Uterus (tissue), 4 donors: ENCODE measurements at places on chromosomes 6 and 20. TPM values are rescaled to one million over a fixed set of nuclear protein-coding genes. Genes with fewer than 3 reads are reported as not detected.

DNA sequence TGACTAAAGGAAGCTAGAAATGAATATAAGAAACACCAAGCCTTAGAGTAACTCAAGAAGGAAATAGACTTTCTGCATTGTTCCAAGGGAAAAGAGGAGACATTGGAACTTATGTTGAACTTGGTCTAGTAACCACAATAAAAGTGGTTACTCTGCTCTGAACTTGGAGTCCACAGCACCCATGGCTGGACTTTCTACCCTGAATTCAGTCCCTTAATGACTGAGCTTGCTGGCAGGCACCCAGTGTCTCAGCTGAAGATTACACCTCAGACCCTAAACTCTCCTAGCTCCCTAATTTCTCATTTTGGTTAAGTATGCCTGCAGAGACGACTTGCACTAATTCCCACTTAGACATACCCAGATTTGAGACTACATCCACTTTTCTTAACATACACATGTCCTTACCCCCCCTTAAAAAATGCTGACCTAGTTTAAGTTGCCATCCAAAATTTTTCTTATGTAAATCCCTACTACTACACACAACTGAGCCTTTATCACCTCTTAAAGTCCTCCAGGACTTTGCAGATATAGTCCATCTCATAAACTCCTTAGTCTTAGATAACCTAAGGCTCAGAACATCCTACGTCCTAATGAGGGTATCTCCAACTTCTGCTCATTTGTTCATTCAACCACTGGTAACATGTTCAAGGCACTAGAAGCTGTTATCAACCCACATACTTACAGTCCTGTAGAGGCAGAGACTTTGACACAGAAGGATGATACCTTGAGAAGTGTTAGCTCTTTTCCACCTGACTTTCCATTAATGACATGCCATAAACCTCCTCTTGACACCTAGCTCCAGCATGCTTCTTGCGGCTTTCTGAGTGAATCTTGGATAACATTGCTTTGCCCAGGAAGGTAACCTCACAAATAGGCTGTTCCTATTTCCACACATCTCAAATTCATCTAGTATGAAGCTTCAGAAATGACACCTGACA is 129.8 kb downstream of the ALDH8A1 start:
- no peaks in the 10 kb centered on the region for H3K4me1 ChIP-seq
- no peak overlapping the region for H3K4me3 ChIP-seq
- no peaks in the 10 kb centered on the region for H3K36me3 ChIP-seq
- no peak for DNase-seq
- no peaks in the 10 kb centered on the region for H3K27me3 ChIP-seq
- no peak overlapping the region for H3K27ac ChIP-seq

DNA sequence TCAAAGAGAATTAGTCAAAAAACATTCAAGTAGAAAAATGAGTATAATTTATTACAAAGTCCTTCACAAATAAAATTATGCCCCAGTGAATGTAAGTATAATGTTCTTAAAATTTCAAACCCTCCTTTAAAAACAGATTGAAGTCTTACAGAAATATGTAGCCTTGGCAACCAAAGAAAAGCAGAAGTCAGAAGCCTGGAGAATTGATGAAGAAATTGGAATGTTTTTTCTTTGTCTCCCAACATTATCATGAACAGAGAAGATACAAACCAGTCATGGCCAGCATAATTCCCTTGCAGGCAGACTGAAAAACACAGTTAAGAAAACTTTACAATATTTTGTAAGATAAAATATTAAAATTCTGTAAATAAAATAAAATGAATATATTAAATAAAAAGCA is 221.9 kb downstream of the TBC1D32 start:
- no peak overlapping the region for H3K27ac ChIP-seq
- no peak for DNase-seq
- no peaks in the 10 kb centered on the region for H3K4me1 ChIP-seq
- no peaks in the 10 kb centered on the region for H3K36me3 ChIP-seq

- no peaks in the 10 kb centered on the region for H3K27me3 ChIP-seq
- no peaks in the 10 kb centered on the region for H3K36me3 ChIP-seq
- no peaks in the 10 kb centered on the region for H3K4me1 ChIP-seq
- DNase-seq = no peak
These were observed 191.3 kb upstream of the MYLIP start for GRCh38 chr6:15937602-15938001.

Gene SOX18
- 21.5 TPM for total RNA-seq

- no peak overlapping the region for H3K4me3 ChIP-seq
- no peaks in the 10 kb centered on the region for H3K36me3 ChIP-seq
- no peaks in the 10 kb centered on the region for H3K4me1 ChIP-seq
- H3K27me3 ChIP-seq = no peaks in the 10 kb centered on the region
These were observed 14.7 kb downstream of the KCNQ2 start for GRCh38 chr20:63457737-63458136.

DNA sequence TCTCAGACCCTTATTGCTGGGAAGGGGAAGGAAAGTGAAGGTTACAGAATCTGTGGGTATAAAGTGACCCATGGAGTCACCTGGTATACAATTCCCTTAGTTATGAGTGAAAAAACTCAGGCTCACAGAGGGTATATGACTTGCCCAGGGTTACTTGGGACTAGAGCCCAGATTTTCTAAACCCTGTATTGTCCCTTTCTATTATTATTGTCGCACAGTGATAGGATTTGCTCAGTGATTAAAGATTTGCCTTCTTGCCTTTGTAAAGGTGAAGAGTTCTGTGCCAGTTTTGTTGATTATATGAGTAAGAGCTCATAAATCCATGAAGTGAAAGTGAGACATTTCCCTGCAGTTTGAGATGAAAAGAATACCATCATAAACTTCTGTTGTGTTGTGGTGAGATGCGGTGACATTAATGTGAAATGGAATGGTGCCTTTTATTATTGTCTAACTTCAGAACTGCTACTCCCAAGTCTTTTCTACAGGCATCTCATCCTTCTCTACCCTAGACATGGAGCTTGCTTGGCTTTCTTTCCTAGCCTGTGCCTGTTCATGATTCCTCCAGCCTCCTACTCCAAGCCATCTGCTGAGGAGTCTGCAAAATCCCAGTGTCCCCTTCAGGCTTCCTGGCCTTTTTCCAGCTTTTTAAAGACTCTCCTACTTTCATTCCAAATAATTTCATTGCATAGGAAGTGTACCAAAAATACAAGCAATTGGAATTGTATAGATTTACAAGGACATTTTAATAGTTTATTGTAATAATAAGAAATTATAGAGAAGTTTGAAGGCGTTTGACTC is 33.5 kb upstream of the ADIG start:
- no peaks in the 10 kb centered on the region for H3K27me3 ChIP-seq
- H3K27ac ChIP-seq = no peak overlapping the region
- H3K36me3 ChIP-seq = no peaks in the 10 kb centered on the region

GRCh38 chr6:101393251-101393828 is at the start of gene GRIK2:
GRIK2 (plus strand) TSS chr6:101393708.
- DNase-seq = no peak
- H3K4me3 ChIP-seq = peak within 1 kb of the TSS; percentile 11

GRCh38 chr6:112232845-112233256 is 21.5 kb downstream of the LAMA4 start:
- peak; percentile 59 for DNase-seq
- no peaks in the 10 kb centered on the region for H3K27me3 ChIP-seq
- H3K4me3 ChIP-seq = no peak overlapping the region
- no peaks in the 10 kb centered on the region for H3K4me1 ChIP-seq

Gene LY6G5C
- 3.8 TPM for total RNA-seq

GRCh38 chr20:43057317-43057716 is 132.4 kb downstream of the PTPRT start:
- DNase-seq = no peak
- H3K36me3 ChIP-seq = no peaks in the 10 kb centered on the region
- no peak overlapping the region for H3K4me3 ChIP-seq
- H3K4me1 ChIP-seq = no peaks in the 10 kb centered on the region

- no peaks in the 10 kb centered on the region for H3K27me3 ChIP-seq
- H3K4me3 ChIP-seq = no peak overlapping the region
- no peaks in the 10 kb centered on the region for H3K4me1 ChIP-seq
These were observed 3.9 kb upstream of the TIAM2 start for GRCh38 chr6:154991207-154991606.

DNA sequence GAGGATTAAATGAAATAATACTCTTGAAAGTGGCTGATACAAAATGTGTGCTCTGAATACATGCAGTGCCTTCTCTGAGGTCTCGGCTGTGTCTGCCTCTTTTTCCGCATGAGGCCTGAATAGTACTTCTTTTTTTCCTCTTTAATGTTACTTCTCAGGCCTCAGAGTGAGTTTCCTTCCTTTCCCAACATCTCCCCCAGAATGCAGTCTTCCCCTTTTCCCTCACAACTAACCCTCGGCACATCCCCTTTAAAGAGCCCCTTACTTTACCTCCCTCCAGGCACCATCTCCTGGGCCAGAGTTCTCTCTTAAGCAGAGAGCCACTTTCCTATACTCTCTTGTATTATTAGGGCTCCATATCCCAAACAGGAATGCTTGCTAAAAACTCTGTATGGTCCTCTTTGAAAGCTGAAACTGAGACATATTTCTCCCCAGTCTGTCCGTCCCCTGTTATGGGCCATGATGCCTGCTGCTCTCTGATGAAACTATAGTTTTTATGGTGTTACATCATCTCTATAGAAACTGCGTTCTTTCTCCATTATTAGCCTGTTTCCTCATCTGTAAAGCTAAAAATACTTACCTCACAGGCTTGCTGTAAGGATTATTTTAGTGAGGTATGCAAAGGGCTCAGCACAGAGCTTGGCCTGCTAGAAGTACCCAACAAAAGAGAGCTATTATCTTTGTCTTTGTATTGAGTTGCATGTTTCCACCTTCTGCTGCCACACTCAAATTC is 2.3 kb downstream of the PLAGL2 start:
- H3K4me3 ChIP-seq = no peak overlapping the region
- DNase-seq = no peak
- no peaks in the 10 kb centered on the region for H3K36me3 ChIP-seq
- H3K27me3 ChIP-seq = no peaks in the 10 kb centered on the region

Gene ZFP57
- not detected for total RNA-seq

Gene TSPO2
- not detected for total RNA-seq

- no peaks in the 10 kb centered on the region for H3K4me1 ChIP-seq
- H3K4me3 ChIP-seq = no peak overlapping the region
- no peaks in the 10 kb centered on the region for H3K27me3 ChIP-seq
- H3K36me3 ChIP-seq = no peaks in the 10 kb centered on the region
- no peak overlapping the region for H3K27ac ChIP-seq
These were observed 18.0 kb upstream of the CDK5RAP1 start for GRCh38 chr20:33419140-33419974.

Gene WFDC10B
- total RNA-seq = not detected

DNA sequence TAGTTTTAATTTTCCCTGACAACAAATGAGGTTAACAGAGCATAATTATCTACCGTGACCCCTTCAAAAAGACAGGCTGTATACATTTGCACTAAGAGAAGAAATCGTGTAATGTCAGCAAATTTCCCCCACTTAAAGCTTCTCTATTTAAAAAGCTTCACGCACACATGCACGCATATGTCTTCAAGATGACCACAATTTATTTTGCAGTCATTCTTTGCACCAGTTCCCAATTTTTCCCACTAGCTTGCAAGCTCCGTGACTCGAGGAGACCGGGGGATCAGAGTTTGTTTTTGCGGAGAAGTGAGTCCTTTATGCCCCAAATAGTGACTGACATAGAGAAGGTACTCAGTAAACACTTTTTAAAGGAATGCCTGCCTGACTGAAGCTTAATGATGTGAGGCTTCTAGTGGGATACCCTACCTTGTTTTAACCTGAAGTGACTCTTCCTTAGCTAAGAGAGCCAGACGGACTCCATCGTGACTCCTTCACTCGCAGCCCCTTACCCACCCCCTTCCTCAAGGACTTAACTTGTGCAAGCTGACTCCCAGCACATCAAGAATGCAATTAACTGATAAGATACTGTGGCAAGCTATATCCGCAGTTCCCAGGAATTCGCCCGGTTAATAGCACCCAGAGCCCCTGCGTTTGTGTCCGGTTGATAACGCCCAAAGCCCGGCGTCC is 9.3 kb upstream of the NQO2 start:
- DNase-seq = no peak
- H3K36me3 ChIP-seq = no peaks in the 10 kb centered on the region
- H3K4me3 ChIP-seq = peak overlapping the region; percentile 51
- H3K4me1 ChIP-seq = peaks cover 4% of the 10 kb centered on the region
- H3K27me3 ChIP-seq = no peaks in the 10 kb centered on the region
- H3K27ac ChIP-seq = peak overlapping the region; percentile 92

DNA sequence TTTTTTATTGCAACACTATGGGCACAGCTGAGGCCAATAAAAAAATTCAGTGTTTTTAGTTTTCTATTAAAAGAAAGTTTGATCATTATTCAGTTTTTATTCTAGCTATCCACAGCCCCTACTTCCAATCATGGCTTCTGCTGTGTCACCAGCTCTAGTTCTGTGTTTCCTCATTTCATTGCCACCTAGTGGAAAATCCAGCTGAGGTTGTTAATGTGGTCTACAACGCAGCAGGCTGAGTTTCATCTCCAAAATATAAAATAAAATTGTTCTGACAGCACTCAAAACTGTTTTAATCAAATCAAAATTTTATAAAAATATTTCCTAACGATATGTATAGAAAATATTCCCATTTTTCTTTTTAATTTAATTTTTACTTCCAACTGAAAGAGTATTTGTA is 13.6 kb downstream of the COL9A1 start:
- no peak overlapping the region for H3K4me3 ChIP-seq
- H3K27me3 ChIP-seq = no peaks in the 10 kb centered on the region
- no peak for DNase-seq
- H3K4me1 ChIP-seq = no peaks in the 10 kb centered on the region

Gene TPD52L2
- 53.2 TPM for total RNA-seq

Gene HLA-DRB5
- total RNA-seq = 171 TPM

- no peaks in the 10 kb centered on the region for H3K27me3 ChIP-seq
- no peak for DNase-seq
- H3K4me3 ChIP-seq = no peak overlapping the region
- no peaks in the 10 kb centered on the region for H3K36me3 ChIP-seq
- no peak overlapping the region for H3K27ac ChIP-seq
These were observed 404.3 kb upstream of the SLC35B3 start for GRCh38 chr6:8839626-8840025.

DNA sequence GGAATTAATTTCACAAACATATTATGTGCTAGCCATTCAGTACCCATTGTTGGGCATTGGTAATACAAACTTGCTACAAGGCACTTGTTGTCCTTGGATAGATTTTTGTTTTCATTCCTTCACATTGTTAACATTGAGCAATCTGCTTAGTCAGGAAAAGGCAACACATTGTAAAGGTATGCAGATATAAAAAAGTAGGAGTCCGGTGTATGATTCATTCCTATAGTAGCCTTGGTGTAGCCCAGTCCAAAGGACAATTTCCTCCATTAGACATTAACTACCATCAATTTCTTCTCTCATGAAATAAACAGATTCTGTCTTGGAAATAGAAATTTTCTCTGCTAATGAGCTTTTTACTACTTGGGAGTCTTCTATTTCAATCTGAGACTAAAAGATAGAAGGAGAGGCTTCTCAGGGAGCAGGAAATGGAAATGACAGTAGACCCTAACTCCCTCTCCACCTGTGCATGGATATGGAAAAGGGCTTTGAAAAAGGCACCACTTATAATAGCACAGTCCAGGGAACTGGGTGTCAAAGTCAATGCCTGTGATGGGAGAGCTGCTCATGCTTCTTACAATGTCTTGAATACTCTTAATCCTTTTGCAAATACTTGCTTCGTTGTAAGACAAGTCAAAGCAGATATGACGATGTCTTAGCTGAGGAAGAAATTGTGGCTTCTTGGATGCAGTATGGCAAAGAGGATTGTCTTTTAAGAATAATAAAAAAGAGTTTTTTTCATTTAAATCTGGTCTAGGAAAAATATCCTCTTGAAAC is 369.4 kb upstream of the CITED2 start:
- peaks cover 10% of the 10 kb centered on the region for H3K4me1 ChIP-seq
- no peaks in the 10 kb centered on the region for H3K27me3 ChIP-seq
- no peaks in the 10 kb centered on the region for H3K36me3 ChIP-seq
- no peak for DNase-seq
- H3K4me3 ChIP-seq = no peak overlapping the region
- H3K27ac ChIP-seq = peak overlapping the region; percentile 58
